Articular chondrocyte of knee joint (primary cell): ENCODE measurements at places on chromosomes 3 and 15. TPM values are rescaled to one million over a fixed set of nuclear protein-coding genes. Genes with fewer than 3 reads are reported as not detected.

THUMPD3 gene
- 39.1 and 46.6 TPM in 2 replicates for total RNA-seq

IL20RB gene
- 0.65 and 0.91 TPM in 2 replicates for total RNA-seq

DHFR2 gene
- 7.8 and 8.6 TPM in 2 replicates for total RNA-seq

PLIN1 gene
- 0.91 and 1.2 TPM in 2 replicates for total RNA-seq

CCDC13 gene
- total RNA-seq, result 0.91 and 0.97 TPM in 2 replicates

ACAD11 gene
- 31.0 and 50.5 TPM in 2 replicates for total RNA-seq

FEZF2 gene
- total RNA-seq, result not detected in 2 replicates

TICRR gene
- total RNA-seq, result 2.4 and 2.9 TPM in 2 replicates

MCF2L2 gene
- 0.65 and 1.0 TPM in 2 replicates for total RNA-seq

DLL4 gene
- 0.11 TPM in 1 of 2 replicates, not detected in the other for total RNA-seq

ST8SIA2 gene
- total RNA-seq, result not detected in 2 replicates

SNTN gene
- total RNA-seq, result not detected in 2 replicates

UROC1 gene
- not detected in 2 replicates for total RNA-seq

ISG20 gene
- total RNA-seq, result 7.9 and 9.4 TPM in 2 replicates

ZDHHC23 gene
- total RNA-seq, result 1.8 and 4.1 TPM in 2 replicates

NANOGP8 gene
- 0.43 and 0.91 TPM in 2 replicates for total RNA-seq

THRB gene
- total RNA-seq, result 1.6 and 2.1 TPM in 2 replicates

CD200 gene
- total RNA-seq, result not detected in 2 replicates

CERS3 gene
- total RNA-seq, result not detected in 2 replicates

TLR9 gene
- total RNA-seq, result 0.13 TPM in 1 of 2 replicates, not detected in the other

MYO1E gene
- 205 and 300 TPM in 2 replicates for total RNA-seq
